ENCODE measurements at places on chromosomes 3 and 15.

DNA sequence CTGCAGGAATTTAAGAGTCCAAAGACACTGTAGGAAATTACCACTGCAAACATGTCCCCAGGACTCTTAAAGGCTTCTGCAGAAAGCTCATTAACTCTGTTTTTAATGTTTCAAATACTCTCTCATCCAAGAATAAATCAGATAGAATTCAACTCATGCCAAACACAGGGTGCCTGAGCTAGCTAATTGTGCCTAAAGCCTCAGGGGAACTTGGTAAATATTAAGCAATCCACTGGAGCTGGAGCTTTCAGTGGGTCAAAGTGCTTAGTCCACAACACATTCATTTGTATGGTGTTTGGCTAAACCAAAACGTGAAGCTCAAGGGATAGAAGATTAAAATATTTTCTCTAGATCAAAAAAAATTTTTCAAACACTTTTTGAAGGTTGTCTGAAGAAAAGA is 131.4 kb downstream of the THRB start:
- DNase-seq, result no peak

DNA sequence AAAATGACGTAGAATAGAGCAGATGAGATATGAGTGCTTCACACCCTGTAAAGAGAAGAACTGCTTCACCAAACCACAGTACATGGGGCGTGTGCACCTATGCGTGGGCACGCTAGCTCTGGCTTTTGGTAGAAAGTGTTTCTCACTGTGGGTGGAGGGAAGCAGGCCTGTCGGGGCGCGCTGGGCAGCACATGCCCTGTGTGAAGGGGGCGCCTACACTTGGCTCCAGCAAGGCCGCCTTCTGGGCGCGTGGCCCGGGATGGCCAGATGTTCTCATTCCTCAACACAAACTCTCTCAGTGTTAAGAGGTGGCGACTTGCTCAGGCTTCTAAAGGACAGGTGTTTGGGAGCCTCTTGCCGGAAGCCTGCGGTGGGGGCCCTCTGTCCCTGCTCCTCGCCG is 90.0 kb downstream of the FBLN2 start:
- no peak for DNase-seq

DNA sequence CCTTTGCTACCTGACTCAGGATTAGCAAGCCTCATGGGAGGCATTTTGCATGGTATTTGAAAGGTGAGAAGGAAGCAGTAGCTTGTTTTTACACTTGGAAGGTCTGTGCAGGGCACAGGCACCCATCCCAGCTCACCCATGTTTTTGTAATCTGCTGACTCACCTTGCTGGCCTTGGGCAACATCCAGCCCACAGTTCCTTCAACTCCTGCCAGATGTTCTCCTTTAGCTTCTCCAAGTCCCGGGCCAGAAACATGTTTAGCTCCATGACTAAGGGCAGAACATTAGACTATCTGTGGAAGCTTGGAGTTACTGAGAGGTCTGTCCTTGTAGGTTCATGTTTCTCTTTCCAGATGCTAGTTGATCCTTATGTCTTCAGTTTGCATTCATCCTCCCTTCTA is 12.4 kb upstream of the ZNF770 start:
- no peak for DNase-seq

DNA sequence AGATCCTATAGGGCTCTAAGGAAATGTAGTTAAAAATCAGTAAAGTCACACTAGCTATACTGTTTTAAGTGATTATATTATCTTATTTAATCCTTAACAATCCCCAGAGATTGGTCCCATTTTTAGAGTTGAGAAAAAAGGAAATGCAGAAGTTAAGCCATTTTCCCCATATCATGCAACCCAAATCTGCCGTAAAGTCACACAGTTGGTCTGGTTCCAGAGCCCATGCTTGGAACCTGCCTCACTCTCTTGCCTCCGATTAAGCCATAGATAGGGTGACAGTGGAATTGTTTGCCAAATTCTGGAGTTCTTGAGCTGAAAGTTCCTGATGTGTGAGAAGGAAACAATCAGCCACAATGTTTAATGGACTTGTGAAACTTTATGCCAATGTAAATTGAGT is 2.3 kb upstream of the P2RY13 start:
- DNase-seq, result no peak

DNA sequence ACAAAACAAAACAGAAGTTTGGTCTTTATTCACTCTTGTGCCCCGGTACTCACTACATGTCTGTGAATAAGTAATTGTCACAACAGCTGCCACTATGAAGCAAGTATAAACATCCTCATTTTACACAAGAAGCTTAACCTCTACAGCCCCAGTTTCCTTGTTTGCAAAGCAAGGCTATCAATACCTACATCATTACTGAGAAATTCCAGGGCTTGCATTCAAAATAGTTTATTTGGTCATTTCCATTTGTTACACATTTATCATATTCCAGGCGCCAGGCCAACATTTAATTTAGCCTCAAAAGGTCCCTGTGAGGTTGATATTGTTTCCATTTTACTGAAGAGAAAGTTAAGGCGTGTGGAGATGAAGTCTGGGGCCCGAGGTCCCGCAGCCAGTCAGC is 161.4 kb upstream of the LRTM1 start:
- no peak for DNase-seq

- DNase-seq, result no peak
Observed at GRCh38 chr15:82263350-82263749, 732 bp downstream of the SAXO2 start.

DNA sequence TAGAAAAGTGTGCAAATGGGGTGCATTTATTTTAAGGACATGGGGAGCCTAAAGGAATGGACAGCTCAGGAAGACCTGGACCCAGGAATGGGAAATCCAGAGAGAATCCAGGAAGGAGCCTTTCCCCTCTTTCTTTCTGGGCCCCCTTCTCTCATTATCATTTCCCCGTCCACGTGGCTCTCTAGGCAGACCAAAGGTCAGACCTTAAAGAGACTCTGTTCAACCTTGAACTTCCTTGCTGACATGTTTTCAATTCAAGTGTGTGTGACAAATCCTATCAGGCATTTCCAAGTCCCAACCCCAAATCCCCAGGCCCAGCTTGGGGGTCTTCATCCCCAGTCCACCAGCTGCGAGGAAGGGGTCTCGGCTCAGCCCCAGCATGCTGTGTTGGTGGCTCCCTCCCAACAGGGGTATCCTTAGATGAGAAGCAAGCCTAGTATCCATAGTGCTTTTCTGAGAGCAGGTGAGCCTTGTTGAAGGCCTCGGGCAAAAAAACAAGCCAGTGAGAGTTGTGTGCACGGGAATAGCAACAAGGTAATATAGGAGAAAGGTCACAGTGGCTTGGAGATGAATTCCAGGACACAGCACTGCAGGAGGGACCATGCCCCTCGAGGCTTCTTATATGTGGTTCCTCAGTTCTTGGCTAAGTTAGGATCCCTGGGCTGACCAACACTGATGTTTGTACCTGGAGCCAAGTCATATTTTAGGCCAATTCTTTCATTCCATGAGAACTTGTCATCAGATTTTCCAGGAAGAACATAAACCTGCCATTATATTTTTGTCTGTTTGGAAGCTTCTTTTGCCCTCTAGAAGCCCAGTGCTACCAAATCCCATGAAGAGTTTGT is 130.0 kb downstream of the ASB7 start:
- no peak for DNase-seq

DNA sequence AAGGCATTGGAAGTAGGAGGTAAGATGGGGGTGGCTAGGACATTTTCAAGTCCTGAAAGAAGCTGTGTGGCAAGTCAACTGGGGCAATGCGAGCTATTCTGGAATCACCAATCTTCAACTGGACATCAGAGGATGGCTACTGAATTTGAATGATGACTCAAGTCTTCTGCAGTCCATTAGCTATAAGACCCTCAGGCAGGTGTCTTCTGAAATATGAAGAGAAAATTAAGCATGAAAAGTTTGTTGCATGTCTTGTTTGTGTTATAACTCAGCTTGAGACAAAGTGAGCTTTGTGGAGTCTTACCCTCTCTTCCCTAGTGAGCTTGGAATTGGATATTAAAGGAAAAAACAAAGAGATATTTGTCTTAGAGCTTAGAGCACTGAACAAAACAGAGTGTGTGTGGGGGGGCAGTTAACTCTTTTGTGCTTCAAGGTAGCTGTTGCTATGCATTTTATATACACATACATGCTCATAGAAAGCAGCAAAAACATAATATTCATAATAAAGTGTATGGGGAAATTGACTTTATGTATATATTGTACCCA is 979.1 kb downstream of the MCTP2 start:
- DNase-seq, result no peak

- DNase-seq, result no peak
Observed at GRCh38 chr3:17830788-17831187, 88.4 kb upstream of the TBC1D5 start.

DNA sequence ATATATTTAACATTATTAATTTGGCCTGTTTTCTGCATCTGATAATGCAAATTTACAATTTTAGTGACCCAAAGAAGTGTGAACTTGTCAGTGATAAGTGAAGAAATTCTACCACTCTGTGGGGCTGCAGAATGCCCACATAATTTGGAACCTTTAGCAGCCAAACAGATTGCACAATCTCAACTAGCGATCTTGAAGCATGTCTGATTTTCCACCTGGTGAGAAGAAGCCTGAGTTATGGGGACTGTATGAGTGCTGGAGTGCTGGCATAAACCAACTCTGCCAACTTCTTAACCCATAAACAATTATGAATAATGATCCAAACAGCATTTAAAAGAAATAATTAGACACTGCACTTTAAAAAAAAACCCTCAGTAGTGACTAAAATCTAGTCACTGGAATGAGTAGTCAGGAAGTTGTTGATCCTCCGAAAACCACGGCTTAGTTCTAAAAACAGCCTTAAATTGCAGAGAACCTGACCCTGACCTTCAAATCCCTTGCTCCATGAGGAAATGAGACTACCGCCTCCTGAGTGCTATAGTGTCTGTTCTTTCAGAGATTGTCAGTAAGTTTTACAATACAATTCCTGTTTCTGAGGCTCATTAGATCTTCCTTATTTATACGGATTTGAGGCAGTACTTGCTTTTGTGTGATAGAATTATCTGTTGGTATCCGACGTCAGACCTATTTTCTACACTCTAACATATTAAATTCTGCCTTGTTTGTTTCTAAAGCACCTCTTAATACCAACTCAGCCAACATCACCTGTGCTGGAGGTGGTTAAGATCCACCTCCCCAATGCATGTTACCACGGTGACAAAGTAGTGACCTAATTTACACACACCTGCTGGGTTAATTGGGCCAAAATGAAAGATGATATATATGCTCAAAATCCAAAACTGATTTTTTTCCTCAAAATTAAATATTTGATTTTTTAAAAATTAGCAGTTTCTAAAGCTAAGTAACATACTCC is 267.7 kb downstream of the ZBTB20 start:
- DNase-seq, result no peak

- DNase-seq, result no peak
Observed at GRCh38 chr3:158140396-158140795, 30.5 kb downstream of the RSRC1 start.

- no peak for DNase-seq
Observed at GRCh38 chr3:169880576-169881250, 11.0 kb upstream of the LRRC31 start.

DNA sequence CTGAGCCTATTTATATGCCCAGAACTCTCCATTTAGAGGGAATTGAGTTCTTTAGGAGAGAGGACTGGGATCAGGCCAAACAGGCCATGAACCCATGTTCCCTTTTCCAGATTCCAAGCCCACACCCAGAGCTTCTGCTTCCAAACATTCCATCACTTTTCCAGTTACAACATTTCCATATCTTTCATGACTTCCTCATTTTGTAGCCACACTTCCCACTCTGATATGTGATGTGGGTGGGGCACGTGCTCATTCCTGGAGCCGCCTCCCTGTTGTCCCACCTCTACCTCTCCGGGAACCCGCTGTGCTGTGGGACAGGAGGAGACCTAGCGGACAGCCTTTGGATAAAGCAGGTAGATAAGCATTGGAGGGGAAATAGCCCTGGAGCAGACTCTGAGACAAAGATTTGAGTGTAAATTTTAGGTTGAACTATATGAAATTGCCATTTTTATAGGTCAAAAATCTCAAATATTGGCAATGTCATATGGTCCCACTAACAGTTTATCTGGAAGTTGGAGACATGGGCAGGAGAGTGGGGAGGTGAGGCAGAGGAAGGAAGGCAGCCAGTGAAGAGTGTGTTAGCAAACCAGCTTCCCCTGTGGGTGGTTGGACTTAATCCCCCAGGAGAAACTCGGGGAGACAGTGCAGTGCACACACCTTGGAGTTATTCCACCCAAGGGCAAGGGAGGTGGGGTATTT is 31.8 kb downstream of the CYP8B1 start:
- no peak for DNase-seq

DNA sequence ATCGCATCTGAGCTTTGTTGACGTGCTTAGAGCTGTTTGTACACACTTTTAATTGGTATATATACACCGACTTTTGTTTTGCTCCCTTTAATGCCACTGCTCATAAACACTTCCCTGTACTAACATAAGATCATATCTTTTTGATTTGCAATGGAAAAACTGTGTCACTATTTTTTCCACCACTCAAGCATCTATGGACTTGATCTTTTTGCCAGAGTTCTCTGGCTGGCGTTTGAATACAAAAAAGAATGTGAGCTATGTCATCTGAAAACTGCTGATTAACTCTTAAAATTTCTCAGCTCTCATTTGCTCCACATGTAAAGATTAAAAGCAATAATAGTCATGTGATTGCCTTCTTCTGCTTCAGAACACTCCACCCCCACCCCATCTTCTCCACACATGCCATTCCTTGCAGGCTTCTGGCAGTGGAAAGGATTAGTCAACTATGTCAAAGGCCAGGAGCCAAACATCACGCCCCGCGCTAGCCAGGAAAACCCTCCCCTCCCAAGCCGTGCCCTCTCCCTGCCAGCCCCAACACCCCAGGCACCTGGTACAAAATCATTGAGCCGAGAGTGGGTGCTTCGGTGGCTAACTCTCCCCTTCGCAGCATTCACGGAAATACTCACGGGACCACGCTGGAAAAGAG is 123.4 kb upstream of the MEF2A start:
- no peak for DNase-seq

GRCh38 chr3:49012441-49013017 is 5.3 kb downstream of the WDR6 start:
- DNase-seq, result no peak

DNA sequence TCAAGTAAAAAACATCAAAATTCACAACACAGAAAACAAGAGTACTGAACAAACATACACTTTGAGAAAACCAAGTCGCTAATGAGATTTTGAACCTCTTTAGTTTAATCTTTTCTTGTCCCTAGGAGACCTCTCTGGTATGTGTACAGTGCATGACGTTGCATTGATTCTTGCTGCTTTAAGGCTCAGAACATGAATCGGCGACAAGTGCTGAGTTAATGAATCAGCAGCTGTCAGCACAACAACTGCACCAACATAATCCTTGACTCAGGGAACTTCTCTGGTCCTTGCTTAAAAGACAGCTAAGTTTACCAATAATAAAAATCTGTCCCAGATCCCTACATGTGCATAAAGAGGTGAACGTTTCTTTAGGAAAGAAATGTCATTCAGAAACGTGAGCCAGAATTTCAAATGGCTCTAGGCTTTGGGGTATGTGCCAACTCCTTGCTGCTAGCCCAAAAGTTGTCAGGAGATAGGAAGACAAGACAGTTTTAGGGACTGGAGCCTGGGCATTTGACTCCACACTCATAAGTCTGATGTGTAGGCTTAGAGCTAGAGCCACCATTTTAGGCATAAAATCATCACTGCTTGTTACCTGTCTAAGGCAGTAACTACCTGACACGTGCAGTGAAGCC is 86.9 kb downstream of the IL5RA start:
- DNase-seq, result no peak

GRCh38 chr15:60059186-60059585 is 55.1 kb downstream of the FOXB1 start:
- no peak for DNase-seq

- no peak for DNase-seq
Observed at GRCh38 chr15:25866251-25866650, 3.1 kb upstream of the ATP10A start.

All from nephron progenitor cell (in vitro differentiated cells).